ENCODE measurements at places on chromosomes 2 and 18.

DNA sequence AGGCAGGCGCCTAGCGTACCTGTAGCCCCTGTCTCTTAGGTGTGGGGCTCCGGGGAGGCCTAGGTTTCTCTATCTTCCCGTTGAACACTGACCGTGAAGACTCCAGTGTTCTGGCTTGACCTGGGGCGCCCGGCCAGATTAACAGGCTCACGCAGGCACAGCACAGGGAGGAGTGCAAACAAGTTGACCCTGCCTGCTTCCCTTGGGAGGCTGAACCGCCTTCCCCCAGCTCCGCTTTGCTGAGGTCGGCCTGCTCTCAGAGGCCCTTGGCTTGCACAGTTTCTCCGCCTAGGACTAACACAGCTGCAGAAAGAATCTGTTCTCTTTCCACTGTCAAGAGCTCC, 567 bp downstream of the PCYOX1 start:
- peak; percentile 28 for DNase-seq

- no peak for DNase-seq
Measured at GRCh38 chr2:241256168-241256545, 59.3 kb downstream of the HDLBP start.

DNA sequence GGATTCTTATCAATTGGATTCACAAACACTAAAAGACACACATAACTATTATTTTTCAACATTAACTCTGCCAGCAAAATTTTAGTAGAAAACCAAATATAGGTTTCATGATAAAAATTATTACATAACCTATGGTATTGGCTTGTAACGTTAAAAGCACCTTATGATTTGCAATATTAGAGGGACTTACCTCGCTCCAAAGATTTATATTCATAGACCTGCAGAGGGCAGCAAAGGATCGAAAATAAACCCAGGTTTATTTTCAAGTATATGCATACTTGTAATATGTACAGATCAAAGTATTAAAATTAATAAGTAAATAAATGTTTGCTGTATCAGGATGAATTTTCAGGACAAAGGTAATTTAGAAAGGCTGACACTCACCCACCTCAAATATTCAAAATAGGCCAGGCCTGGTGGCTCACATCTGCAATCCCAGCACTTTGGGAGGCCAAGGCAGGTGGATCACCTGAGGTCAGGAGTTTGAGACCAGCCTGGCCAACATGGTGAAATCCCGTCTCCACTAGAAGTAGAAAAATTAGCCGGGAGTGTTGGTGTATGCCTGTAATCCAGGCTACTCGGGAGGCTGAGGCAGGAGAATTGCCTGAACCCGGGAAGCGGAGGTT, 45.3 kb downstream of the LRPPRC start:
- DNase-seq, result peak; percentile 43

- no peak for DNase-seq
Measured at GRCh38 chr2:234827096-234827860, 124.5 kb upstream of the SH3BP4 start.

DNA sequence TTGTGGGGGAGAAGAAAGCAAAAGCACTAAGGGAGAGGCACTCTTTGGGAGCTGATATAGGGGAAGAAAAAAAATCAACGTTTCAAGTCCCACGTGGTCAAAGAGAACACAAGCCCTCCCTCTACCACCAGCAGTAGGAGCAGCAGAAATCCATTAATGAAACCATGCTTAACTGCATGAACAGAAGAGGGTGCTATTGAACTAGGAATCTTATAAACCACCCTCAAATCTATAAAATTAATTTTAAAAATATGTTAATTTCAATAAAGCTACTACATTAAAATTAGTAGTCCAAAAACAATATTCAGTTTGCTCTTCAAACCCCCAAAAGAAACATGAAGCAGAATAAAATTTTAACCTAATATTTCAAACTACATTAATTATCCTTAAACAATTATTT, 147.8 kb downstream of the TMEM18 start:
- DNase-seq, result no peak

GRCh38 chr2:180614776-180615175, 365.6 kb upstream of the UBE2E3 start:
- no peak for DNase-seq

DNA sequence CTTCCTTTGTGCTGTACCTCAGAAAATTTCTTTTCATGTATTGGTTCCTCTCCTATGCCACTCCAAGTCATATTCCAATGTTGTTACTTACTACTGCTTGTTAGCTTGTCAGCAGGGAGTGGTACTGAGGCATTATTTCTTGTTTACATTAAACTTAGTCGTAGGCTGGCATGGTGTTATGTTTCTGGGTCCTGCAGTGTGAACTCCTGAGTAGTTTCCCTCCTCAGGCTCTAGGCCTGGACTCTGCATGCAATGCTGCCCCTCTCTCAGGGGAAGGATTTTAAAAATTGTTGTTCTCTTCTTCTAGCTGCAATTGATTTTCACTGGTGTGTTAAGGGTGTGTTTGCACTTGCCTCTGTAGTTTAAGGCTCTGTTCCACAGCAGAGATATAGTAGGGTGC, 671.6 kb downstream of the PLCL1 start:
- no peak for DNase-seq

- no peak for DNase-seq
Measured at GRCh38 chr2:188439986-188440385, 148.3 kb downstream of the GULP1 start.

DNA sequence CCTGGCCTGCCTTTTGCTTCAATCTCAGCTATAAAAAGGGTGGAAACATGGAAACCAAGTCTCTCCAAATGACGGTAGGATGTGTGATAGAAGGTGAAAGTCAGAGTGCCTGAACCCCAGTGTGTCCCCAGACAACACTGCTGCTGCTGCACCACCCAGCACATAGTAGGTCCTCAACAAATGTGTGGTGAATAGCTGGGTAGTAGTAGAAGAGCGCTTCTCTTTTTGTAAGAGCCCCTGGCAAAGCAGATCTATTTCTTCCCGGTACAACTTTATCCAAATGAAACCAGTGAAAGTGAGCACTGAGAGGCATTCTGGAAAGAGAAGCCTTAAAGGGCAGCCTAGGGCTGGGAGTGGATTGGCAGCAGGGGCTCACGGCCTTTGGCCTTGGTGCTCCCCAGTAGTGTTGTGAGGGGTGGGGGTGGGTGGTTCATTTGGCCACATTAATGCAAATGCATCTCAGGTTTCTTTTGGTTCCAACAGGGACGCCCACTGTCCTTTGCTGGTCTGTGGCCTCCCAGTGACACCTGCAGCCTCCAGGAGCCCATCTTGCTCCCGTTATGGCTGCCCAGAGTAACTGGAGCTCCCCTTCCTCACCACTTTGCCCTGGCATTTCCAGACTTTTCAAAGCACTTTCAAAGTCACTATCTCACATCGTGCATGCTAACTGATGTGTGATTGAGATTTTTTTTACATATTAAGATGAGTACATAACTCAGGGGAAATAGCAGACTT, 304.3 kb upstream of the EPAS1 start:
- DNase-seq, result no peak

Data from NCI-H2227 treated with DMSO at 0.1 percent for 48 hours (cell line).